Suppressor macrophage treated with lipopolysaccharide for 1 hour (primary cell): ENCODE measurements at places on chromosomes 16 and 17.
A peak's percentile ranks its signal among the peaks of the same experiment; 100 is the strongest.

DNA sequence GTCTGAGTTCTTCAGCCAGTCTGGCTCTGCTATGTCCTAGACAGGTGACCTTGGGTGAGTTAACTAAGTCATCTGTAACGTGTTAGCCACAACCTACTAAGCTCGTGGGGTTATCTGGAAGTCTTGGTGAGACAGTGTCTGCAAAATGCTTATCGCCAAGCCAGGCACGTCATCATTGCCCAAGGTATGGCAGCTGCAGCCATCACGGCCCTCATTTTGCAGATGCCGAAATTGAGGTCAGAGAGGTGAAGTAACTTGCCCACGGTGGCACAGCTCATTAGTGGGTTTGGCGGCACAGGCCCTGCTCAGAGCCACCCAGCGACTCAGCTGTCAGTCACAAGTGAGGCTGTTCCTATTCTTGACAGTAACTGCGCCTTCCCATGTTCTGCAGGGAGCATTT is 79.8 kb downstream of the CMIP start:
- no peak for DNase-seq

DNA sequence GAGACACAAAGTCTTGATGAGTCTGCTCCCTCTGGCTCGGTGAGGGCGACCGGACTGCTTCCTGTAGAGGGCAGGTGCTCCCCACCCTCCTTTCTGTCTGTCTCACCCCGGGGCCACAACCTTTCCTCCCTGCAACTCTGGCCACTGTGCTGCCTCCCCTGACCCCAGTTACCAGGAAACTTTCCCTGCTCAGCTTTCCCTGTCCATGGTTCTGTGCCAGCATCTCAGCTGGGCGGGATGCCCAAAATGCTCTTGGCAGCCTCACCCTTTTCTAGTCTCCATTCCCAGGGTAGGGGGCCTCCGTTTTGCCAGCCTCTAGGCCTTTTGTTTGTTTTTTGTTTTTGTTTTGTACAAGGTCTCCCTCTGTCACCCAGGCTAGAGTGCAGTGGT is 1.4 kb downstream of the PLD2 start:
- no peak for DNase-seq

DNA sequence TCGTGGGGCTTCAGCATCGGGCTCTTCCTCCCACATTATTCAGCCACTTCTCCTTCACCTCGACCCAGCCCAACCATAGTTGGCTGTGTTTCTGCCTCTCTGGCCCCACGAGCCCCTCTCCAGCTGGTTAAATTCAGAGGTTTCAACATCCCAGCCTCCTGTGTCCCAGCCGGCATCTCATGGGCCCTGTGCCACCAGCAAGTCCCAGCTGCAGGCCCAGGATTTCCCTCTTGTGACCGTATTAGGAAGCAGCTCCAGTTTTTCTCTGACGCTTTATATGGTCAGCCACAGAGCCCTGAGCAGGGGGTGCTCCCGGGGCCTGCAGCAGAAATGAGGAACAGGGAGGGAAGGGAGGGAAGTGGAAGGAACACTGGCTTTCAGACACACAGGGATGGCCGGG is 27.4 kb downstream of the MYH11 start:
- peak; percentile 75 for DNase-seq

- no peak for DNase-seq
Measured at GRCh38 chr16:57479205-57479975, 6.9 kb downstream of the DOK4 start.

DNA sequence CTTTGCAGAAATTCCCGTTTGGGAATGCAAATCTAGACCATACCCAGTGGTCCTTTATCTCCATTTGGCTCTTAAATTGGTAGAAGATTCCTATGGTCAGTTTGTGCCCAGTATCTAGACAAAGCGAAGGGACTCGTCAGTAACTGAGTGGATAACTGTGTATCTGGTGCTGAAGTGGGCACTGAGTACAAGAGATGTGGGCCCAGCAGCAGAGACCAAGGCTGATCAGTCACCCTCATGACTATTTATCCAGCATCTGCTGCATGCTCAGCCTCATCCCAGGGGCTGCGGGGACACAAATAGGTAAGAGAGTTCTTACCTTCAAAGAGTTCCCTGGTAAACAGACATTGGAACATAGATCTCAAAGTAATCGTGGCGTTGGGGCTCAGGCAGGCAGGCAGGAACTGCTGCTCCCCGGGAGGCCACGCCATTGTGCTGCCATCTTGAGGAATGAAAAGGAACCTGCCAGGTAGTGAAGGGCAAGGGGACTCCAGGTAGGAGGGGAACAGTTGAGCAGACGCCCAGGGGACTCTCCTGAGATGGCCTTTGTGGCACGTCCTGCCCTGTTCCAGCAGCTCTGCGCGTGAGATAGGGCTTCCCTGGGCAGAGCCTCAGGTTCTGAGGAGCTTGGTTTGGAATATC is 10.3 kb downstream of the NT5M start:
- peak; percentile 63 for DNase-seq

GRCh38 chr16:31636433-31636832 is 108.7 kb downstream of the AHSP start:
- no peak for DNase-seq

DNA sequence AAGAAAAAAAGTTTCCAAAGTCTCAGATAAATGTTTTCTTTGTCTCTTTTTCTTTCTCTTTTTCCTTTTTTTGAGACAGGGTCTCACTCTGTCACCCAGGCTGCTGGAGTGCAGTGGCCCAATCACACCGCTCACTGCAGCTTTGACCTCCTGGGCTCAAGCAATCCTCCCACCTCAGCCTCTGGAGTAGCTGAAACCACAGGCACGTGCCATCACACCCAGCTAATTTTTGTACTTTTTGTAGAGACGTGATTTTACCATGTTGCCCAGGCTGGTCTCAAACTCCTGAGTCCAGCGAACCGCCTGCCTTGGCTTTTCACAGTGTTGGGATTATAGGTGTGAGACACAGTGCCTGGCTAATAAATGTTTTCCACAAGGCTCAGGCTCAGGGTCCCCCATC is 53.3 kb upstream of the KSR1 start:
- DNase-seq = no peak

DNA sequence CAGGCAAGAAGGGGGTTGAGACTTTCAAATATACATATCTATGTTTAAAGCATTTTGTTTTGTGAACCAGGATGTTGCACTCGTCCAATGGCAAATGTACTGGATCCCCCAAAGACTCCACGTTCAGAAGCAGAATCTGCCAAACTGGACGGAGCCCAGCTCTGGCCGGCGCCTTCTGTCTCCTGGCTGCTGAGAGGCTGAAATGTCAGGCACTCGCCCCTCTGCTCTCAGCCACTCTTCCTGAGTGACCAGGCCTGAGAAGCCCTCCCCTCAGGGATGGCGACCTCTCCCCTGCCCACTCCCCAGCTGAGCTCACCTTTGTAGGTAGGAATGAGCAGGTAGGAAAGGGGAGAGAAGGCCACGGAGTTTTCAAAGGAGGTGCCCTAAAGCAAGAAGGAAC is 187.5 kb upstream of the FOXF1 start:
- no peak for DNase-seq

DNA sequence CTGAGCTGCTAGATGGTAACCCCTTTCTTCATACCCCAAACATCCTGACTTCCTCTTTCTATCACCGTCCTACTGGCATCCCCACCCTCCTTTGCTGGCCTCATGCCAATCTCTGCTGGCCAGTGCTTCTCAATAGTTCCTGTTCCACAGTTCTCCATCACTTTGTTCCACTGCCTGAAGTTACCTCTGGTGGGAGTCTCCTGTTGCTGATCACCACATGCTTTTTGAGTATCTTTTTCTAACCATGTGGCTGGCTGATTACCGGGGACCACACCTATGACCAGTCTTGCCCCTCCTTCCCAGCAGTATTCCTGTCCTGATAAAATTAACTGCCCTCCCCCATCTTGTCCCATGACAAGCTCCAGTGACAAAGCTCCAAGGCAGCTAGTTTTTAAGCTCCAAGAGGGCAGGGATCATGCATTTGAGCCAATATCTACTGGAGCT is 380.4 kb upstream of the CCL2 start:
- peak; percentile 13 for DNase-seq

DNA sequence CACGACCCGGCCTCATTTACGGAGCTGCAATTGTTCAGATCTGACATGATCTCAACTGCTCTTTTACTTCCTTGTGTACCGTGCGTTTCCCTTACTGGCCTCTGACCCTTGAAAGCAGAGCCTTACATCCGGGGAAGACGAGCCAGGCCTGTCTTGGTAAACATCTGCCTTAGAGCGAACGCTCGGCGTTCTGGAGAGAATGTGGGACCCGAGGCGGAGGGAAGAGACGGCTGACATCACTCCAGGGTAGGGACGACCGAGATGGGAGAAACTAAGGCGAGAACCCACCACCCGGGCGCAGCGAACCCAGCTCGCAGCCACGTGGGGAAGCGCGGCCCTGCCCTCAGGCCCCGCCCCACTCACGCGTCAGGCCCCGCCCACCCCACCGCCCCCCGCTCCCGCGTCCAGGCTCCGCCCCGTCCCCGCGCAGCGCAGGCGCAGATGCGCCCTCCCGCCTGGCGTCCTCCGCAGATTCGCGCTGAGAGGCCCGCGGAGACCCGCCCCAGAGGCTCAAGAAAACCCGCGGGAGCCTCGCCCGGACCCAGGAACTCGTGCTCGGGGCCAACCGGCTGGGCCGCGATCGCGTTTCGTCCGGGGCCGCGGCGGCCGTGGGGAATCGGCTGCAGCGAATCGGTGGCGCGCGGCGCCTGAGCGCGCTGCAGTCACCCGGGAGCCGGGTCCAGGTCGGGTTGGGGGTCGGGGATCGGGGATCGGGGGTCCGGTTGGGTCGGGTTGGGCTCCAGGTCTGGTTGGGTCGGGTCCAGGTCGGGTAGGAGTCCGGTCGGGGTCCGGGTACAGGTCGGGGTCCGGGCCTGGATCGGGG is at the start of gene TELO2:
TELO2 (plus strand) TSS at position 438 of the 823 bp plus-strand sequence. CDS start 922 bp downstream, outside the sequence.
- peak; percentile 87 for DNase-seq

- DNase-seq = no peak
Measured at GRCh38 chr16:89184933-89185794, 13.6 kb downstream of the CDH15 start.

DNA sequence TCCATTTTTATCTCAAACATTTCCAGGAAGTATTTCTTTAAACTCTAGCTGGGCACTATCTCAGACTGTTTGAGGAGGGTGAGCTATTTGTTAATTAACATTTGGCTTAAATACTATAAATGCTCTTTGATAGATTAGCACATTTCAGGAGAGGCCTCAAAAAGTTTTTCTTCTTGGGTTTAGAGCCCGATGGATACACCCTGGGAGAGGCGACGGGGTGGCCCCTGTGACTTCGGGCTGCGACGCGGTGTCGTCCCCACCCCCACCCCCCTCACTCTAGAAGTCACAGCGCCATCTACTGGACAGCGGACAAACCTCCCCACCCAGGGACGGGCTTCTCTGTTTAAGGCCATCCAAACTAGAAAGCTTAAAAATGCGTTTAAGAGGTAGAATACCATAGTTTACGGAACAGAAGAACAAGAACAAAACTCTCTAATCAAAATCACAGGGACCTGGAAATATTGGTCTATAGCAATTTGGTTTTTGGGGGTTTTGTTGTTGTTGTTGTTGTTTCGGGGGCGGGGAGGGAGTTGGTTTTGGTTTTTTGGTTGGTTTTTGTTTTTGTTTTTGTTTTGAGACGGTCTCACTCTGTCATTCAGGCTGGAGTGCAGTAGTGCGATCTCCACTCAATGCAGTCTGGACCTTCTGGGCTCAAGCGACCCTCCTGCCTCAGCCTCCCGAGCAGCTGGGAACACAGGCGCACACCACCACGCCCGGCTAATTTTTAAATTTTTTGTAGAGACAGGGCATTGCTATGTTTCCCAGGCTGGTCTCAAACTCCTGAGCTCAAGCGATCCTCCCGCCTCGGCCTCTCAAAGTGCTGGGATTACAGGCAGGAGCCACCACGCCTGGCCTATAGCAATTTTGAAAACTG is 254.4 kb downstream of the C16orf95 start:
- peak; percentile 91 for DNase-seq

DNA sequence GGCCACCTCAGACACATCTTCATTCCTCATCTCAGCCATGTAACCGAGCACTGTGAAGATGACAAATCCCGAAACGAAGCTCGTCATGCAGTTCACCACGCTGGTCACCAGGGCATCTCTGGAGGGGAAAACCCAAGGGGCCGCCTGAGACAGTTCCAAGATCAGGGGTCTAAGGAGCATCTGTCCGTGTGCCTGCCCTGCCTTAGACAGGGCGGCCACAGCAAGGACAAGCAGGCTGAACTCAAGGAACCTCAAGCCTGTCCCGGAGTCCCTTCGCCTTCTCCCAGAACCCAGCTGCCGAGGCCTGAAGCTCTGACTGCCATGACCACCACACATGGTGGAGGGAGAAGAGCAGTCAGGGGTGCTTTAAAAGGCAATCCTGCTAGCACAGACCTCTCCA is 22.7 kb downstream of the SLC6A4 start:
- no peak for DNase-seq

DNA sequence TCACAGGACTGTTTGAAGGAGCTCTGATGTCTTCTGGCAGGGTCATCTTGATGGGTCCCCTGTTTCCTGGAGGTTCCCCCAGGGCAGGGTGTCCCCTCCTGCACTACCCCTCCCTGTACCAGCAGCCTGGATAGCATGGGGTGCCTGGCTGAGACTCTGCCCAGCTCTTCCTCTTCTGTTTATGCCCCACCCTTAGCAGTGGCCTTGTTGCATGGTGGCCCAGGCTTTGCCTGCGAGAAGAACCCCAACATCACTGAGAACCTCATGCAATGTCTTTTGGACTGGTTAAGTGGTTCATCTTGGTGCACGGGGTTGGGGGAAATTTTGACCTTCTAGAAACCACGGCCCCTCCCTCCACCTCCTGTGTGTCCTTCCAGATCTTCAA is 121.8 kb downstream of the IRX3 start:
- DNase-seq = no peak

- DNase-seq = no peak
Measured at GRCh38 chr16:52843381-52843780, 209.3 kb downstream of the CHD9NB start.

- no peak for DNase-seq
Measured at GRCh38 chr17:67020293-67020766, 24.0 kb upstream of the CACNG1 start.

DNA sequence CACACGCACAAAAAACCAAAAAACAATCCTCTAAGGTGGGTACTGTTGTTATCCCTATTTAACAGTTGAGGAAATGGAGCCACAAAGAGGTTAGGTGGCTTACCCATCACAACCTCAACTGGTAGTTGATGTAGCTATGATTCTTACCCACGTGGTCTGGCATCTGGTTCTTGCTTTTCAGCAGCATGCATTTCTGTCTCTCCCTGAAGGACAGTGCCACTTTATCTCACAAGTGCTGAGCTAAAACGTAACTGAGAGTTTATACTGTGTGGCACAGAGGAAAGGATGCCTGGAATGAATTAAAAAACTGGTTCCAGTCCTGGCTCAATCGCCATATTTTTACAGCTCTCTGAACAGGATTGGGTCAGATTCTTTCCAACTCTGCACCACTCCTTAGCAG is 1.9 kb upstream of the CORO6 start:
- DNase-seq = no peak

- DNase-seq = no peak
Measured at GRCh38 chr16:81716478-81717225, 62.4 kb upstream of the PLCG2 start.
